ENCODE measurements at places on chromosomes 4 and X. TPM values are rescaled to one million over a fixed set of nuclear protein-coding genes. Genes with fewer than 3 reads are reported as not detected.

ANXA3 gene
- 297 TPM for total RNA-seq

BMX gene
- not detected for total RNA-seq

TLR1 gene
- total RNA-seq, result 0.67 TPM

VGLL1 gene
- total RNA-seq, result 1.3 TPM

UGT2B11 gene
- not detected for total RNA-seq

UGT8 gene
- 12.3 TPM for total RNA-seq

HHIP gene
- 0.54 TPM for total RNA-seq

FGFRL1 gene
- 41.9 TPM for total RNA-seq

EMCN gene
- total RNA-seq, result 0.34 TPM

AFP gene
- total RNA-seq, result not detected

VEGFC gene
- 5.0 TPM for total RNA-seq

GAGE13 gene
- total RNA-seq, result not detected

SHROOM3 gene
- total RNA-seq, result 45.1 TPM

IGSF1 gene
- 0.27 TPM for total RNA-seq
